Right atrium auricular region (tissue), 2 donors: ENCODE measurements at places on chromosomes 5 and 9. TPM values are rescaled to one million over a fixed set of nuclear protein-coding genes. Genes with fewer than 3 reads are reported as not detected.

The ATOSB gene
- 19.6 TPM for total RNA-seq

The NIPAL4 gene
- not detected for total RNA-seq

The PCDHGA12 gene
- 6.2 TPM for total RNA-seq

The KIF24 gene
- 0.52 TPM for total RNA-seq

The PCDHB9 gene
- 2.5 TPM for total RNA-seq

The SPATA31D4 gene
- total RNA-seq: not detected

The CXCL14 gene
- total RNA-seq: 3.1 TPM

The SLC24A2 gene
- not detected for total RNA-seq

The EPB41L4B gene
- total RNA-seq: 15.3 TPM

The CTNNA1 gene
- 247 TPM for total RNA-seq

The SPATA6L gene
- total RNA-seq: 0.15 TPM

The SLU7 gene
- 55.2 TPM for total RNA-seq

The GFRA3 gene
- 0.39 TPM for total RNA-seq

The AJM1 gene
- 3.0 TPM for total RNA-seq

The KCNMB1 gene
- 0.83 TPM for total RNA-seq

The OR1Q1 gene
- not detected for total RNA-seq

The HAND1 gene
- 4.1 TPM for total RNA-seq

The INVS gene
- 7.8 TPM for total RNA-seq

The LVRN gene
- 0.19 TPM for total RNA-seq

The GABBR2 gene
- total RNA-seq: not detected

The ZNF454 gene
- total RNA-seq: 2.5 TPM

The KYAT1 gene
- 10.1 TPM for total RNA-seq

The LPAR1 gene
- 20.2 TPM for total RNA-seq

The NAIF1 gene
- total RNA-seq: 8.2 TPM
